Kidney (tissue), 22 donors: ENCODE measurements at places on chromosomes 3 and 15. TPM values are rescaled to one million over a fixed set of nuclear protein-coding genes. Genes with fewer than 3 reads are reported as not detected.
A peak's percentile ranks its signal among the peaks of the same experiment; 100 is the strongest.

DNA sequence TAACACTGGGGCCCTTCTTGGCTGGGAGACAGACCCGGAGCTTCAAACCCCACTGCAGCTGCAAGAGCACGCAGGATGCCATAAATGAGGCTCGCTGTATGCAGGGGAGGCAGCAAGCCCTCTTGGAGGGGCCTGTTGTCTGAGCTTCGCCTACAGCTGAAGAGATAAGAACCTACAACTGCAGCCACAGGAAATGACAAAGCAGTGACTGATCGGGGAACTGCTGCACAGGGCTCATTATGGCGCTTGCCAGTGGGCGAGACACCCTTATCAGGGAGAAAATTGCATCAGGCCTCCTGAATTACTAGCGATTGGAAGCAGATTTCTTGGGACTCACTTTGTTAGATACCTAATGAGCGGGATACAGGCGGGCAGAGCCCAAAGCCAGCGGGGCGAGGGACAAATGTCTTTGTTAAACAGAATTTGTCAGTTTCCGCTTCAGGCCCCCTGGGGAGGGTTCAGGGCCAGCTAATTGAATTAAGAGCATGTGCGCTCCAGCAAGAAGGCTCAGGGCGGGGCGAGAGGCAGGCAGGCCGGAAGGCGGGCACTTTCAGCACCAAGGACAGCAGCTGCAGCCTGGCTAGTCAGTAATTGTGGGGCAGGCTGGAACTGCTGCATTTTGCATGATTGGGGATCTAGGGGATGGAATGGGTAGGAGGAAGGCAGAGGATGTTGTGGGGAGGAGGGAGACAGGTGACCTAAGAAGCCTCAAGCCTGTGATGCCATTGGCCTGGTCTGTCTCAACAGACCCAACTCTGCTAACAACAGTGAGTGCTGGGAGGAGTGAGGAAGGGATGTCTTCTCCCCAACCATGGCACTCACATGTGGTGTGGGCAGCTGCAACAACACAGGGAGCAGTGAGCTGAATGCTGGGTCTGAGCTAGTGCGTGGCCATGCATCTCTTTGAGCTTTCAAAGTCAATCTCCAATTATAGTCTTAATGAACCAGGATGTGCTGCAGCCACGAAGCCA, 55.3 kb downstream of the CCDC33 start:
- DNase-seq: peak; percentile 93

GRCh38 chr15:51613951-51614350, 8.6 kb downstream of the DMXL2 start:
- DNase-seq: no peak

GRCh38 chr15:42401544-42402454, 42.5 kb downstream of the CAPN3 start:
- no peak for DNase-seq

GRCh38 chr3:76025561-76025960, 240.2 kb upstream of the ZNF717 start:
- DNase-seq: no peak

DNA sequence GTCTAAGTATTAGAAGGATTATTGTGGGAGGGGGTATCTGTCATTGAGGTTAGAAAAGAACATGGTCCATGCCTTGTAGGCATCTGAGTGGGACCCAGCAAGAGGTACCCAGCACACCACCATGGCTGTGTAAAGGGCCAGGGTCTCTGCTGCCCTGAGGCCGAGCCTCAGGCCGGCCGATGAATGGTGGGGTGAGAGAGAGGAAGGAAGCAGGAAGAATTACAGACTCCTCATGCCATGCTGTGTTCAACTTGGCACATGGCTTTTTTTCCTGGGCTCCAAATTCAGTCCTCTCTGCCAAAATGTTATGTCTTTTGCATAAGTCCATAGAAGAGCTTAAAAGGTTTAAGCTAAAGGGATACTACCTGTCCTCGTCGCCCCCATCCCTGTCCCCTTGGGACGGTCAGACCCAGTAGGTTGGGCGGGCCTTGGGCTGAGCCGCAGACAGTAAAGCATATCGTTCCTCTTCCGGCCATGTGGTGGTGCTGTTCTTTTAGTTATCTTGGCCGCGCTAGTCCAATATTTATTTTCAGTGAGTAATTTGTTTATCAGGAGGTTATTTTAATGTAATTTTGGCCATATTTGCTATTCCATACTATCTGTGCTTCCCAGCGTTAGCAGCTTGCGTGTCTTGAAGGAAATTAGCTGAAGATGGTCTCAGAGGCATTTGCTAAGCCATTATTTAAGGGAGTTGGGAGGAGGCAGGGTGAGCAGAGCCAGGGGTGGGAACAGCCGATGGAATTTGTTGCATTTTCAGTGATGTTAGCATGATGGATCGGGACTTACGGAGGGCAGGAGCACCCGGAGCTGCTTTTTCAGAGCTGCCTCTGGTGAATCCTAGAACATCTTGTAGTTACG, 152.4 kb downstream of the AGBL1 start:
- peak; percentile 60 for DNase-seq

DNA sequence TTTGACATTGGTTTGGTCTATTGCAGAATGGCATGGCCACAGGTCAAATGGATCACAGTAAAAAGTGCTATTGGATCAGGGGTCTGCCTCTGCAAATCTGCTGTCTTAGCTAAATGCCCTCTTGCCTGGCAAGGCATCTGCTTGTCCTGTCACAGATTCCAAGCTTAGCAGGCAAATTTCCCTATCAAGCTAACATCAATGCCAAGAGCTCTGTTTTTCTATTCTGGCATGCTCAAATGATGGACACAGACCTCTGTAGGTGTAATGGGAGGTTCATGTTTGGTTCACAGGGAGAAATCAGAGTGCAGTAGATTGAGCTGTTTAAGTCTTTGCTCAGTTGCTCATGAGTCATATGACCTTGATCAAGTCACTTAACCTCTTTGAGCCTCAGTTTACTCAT, 54.8 kb upstream of the CPB1 start:
- DNase-seq: no peak

Gene REC114
- total RNA-seq: not detected

Gene INKA1
- total RNA-seq: 6.3 TPM
